Stimulated activated CD8-positive, alpha-beta memory T cell treated with anti-CD3 and anti-CD28 coated beads, Interleukin-12 subunit alpha, Interleukin-12 subunit beta, amount 100 ng/mL, for 4 hours (primary cell): ENCODE measurements at places on chromosomes 12 and 14.
A peak's percentile ranks its signal among the peaks of the same experiment; 100 is the strongest.

DNA sequence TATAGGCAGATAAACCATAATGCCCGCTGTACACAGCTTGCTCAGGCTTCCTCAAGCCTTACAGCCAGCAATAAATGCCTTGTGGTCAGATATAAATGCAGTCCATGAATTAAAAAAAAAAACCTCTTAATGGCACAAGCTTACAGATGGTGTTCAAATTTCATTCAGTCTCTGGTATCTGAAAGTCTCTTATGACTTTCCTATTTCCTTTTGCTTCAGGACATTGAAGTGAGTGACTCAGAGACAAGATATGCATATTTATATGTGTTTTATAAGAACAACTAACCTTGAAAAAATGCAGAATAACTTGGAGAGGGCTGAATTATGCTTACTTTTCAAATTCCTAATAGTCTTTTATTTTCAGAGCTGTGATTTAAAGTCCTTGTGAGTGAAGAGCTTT, 426.9 kb upstream of the MIS18BP1 start:
- no peak for DNase-seq

- DNase-seq, result no peak
These were observed 650 bp downstream of the HEBP1 start for GRCh38 chr12:12999271-12999958.

DNA sequence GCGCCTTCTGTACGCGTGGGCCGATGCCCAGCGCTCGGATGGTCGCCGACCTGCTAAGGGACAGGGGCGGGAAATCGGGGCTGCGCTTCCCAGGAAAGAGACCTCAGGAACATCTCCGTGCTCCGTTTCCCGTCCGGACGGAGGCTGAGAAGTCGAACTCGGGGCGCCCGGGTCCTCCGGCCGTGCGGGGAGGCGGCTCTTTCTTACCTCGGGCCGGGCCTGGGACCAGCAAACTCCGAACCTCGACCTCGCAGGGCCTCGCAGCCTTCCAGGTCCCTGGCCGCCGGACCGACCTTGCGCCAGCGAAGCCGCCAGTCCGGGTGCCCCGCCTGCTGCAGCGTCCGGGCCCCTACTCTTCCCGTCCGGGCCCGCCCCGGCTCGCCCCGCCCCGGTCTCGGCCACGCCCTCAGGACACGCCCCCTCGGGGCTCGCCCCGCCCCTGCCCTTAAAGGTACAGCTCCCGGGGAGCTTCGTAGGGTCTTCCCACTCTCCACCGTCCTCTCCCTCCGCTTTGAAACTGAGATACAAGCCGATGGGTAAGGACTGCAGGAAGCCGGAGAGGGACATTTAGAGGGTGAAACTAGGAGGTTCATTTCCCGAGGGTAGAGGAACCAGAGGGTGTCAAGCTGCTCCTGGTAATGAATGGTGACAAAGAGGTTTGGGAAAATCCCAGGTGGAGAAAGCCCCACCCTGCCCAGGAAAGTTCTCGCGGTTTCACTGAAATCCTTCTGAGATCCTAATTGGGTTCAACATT, at the start of gene SLC8B1:
Gene SLC8B1 (minus strand): TSS at position 324 of the 754 bp plus-strand sequence. CDS start 2,231 bp downstream, outside the sequence.
- peak; percentile 83 for DNase-seq

DNA sequence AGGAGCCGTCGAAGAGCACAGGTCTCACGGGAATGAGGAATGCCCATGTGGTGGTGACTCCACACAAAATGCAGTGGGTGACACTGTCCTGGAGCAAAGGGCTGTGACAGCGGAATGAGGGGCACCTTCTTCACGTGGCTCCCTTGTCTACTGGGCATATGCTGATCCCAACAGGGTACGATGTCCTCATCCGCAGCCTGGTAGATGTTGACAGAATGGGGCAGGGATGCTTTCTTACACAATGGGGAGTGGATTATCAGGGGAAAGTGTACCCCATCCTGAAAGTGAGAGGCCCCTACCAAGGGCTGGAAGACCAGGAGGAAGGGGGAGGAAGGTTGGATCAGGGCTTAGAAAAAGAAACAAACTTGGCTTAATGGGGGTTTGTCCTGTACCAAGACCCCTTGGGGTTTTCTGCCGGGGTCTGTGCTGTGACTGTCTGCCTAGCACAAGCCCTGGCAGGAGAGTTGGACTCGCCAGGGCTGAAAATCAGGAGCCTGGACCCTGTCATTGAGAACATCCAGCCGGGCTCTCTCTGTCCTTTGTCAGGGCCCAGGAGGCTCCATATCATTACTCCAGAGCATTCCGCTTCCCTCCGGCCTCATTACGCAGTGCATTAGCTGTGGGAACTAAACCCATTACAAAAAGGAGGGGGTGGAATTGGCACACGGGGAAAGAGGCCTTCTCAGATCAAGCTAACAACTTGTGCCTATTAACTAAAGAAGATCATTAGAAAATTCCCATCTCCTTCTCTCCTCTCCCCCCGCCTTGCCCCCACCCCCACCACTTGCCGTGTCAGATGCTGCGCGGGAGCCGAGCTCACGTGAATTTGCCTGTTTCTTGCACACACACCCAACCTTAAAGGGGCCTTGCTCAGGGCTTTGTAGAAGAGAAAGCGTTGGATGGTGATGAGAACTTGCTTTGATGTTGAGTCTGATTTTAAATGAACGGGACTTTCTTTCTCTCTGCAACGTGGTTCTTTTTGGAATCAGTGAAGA, 171.8 kb upstream of the PARP11 start:
- no peak for DNase-seq

DNA sequence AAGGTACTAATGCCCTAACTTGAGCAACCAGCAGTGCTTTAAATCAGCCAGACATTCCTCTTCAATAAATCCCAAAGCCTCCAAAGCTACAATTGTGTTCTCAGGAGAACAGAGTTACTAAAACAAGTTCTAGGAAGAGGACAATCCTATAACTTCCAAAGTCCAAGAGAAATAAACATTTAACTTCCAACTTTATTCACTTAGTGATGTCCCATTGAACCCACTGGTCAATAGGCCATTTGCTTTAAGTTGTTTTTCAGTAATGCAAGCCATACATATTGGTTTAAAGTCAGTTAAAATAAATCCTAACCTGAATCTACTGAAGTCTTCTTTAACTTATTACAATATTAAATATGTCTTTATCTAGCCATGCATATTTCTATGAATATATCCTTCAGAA, 165.4 kb downstream of the PAWR start:
- DNase-seq, result no peak

DNA sequence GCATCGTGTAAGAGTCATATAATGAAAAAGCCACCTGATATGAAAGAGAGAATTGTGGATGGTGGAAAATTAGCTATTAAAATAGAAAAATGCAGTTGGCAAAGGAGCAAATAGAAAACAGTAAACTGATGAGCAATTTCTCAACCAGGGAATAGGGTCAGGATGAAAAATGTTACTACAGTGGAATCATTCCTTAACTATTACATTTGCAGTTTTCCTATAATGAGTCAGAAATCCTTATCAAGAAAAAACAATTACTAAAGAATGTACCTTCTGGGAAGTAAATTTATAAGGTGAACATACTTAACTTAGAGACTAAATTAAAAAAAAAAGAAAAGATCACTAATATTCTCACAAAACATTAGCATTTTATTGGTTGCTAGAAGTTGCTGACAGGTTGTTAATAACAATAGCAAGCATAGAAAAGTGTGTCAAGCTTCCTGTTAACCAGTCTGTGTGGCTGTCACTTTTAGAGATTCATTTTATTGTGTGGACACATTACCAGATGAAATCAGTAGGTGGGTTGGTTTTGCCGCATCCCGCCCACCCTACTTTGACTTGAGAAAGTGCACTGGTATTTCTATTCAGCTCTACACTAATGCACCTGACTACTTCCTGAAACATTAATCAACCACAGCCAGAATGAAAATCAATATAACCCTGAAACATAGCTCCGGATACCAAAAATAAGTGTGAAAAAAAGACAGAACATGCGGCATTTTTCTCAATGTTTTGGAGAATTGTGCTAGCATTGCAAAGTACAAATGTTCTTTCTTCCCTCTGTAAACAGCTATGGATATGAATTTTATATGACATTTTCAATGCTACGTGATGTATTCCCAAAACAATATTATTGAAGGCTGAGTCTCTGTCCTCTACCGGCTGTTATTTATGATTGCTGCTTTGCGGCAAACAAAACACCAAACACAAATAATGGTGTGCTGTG, 576.7 kb downstream of the SLC16A7 start:
- DNase-seq, result no peak

GRCh38 chr12:14322403-14322802, 43.1 kb upstream of the ATF7IP start:
- DNase-seq, result no peak

DNA sequence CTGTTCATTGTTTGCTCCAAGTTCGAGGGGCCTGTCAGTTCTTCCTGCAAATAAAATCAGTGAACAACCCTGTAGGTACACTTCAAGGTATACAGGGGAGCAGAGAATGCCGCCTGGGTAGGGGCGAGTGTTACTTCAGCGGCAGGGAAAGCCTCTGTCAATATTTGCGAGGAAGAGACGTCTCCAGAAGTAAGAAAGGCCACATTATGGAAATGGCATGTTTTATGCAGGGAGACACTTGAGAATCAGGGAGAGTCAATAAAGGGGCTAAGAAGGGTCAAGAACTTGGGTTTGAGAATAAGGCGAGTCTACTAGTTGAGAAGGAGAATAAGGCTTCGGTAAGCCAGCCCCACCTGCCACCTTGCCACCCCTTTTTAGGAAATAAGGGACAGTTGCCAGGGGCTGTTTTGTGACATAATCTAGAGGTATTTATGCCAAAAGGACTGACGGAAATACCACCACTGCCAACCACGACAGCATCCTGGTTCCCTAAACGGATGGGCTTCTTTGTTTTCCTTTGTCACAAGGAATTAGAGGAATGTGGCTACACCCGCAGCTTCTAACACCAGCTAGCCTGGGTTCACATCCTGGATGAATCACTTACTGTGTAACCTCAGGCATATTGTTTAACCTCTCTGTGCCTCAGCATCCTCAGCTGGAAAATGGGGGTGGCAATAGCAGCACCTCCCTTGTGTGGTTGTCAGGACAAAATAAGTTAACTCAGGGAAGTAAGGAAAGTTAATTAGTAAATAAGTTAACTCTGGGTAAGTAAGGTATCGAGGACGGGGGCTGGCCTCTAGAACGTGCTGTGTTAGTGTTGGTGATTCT, 67.7 kb downstream of the EID3 start:
- DNase-seq, result no peak

- no peak for DNase-seq
These were observed 118.6 kb upstream of the CCDC175 start for GRCh38 chr14:59695198-59695597.

DNA sequence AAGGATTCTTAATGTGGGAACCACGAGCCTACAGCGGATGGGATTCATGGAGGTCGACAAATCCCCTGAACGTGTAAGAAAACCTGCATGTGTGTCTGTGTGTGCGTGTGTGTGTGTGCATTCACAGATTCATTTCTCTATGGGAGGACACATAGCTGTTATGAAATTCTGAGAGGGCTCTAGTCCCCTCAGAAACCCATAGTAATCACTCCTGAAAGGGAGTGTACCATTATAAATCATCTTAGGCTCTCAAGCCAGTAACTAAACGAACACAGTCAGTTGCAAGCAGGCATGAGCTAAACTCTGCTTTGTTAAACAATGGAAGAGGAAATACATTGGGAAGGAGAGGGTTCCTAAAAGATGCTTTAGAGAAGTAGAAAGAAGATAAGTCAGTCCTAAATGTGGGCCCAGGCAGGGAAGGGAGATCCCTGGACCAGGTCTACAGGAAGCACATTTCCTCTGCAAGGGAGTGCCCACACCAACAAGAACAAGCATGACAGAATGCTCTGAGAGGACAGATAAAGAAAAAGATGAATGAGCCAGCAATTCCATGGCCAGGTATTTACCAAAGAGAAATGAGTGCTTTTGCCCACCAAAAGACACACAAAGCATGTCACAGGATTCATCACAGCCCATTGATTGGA, 91.3 kb downstream of the ITPR2 start:
- no peak for DNase-seq

DNA sequence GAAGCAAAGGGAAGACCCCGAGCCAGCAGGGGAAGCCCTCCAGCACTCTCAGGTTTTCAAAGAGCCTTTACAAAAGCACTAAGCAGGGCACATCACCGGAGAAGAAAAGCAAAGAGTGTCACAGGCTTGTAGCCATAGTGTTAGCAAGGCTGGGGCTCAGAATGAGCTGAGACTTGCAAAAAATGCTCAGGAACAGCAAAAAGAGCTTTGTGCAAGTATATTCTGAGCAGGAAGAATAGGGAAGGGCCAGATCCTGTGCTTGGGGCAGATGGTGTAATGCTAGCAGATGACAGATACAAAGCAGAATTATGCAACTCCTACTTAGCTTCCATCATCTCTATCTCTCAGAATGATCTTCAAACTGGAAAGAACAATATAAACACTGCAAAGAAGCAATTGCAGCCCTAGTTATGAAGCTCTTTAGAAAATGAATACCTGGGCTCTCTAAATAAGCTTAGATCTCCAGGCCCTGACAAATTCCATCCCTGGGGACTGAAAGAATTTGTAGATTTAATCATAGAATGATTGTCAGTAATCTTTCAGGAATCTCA, 23.7 kb upstream of the PARP11 start:
- DNase-seq, result no peak

- no peak for DNase-seq
These were observed 6.2 kb upstream of the CPNE8 start for GRCh38 chr12:38911611-38912010.

- DNase-seq, result no peak
These were observed 20.3 kb downstream of the PLEKHG3 start for GRCh38 chr14:64724578-64724930.

- DNase-seq, result no peak
These were observed 58.9 kb downstream of the FBXO34 start for GRCh38 chr14:55329999-55330710.

- no peak for DNase-seq
These were observed 42.5 kb downstream of the SLC2A13 start for GRCh38 chr12:40063414-40063813.

GRCh38 chr14:58297412-58297761, 968 bp upstream of the ARID4A start:
- DNase-seq, result no peak
